ENCODE measurements at places on chromosomes 13 and 19.

DNA sequence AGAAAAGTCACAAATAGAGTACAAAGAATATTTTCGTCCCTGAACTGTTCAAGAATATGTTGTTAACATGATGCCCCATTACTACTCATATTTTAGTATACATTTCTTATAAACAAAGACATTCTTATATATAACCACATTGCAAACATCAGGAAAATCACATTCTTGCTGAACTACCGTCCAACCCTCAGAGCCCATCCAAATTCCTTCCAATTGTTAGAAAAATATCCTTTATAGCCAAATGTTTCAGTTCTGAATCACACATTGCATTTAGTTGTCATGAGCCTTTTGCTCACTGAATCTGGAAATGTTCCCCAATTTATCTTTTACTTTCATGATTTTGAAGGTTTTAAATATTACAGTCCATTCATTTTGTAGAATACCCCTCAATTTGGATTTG is 467.8 kb upstream of the ARGLU1 start:
- DNase-seq: no peak

DNA sequence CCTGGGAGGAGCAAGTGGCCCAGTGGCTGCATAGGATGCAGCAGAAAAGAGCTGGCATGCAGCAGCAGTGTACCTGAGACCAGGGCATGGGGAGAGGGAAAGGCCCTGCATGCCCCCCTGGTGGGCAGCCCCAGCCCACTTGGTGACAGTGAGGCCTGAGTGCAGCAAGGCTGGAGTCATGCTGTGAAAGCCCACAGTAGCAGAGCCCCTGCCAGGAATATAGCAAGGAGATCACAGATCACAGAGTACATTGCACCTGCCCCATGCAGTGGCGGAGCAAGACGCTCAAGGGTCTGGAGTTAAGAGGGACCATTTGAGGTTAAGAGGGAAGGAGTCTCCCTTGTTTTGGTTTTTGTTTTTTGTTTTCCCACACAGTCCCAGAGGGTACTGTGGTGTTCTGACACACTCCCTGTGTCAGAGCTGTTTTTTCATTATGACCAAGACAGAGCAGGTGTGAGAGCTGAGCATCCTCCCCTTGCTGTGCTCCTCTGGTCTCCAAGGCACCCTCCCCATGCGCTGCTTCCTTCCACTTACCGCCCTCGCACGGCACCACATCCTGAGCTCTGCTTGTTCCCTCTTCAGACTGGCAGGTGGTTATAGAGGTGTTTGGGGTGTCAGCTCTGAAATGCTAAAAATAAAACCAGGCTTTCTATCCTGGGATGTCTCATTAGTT is 85.0 kb upstream of the UBL3 start:
- peak; percentile 13 for DNase-seq

DNA sequence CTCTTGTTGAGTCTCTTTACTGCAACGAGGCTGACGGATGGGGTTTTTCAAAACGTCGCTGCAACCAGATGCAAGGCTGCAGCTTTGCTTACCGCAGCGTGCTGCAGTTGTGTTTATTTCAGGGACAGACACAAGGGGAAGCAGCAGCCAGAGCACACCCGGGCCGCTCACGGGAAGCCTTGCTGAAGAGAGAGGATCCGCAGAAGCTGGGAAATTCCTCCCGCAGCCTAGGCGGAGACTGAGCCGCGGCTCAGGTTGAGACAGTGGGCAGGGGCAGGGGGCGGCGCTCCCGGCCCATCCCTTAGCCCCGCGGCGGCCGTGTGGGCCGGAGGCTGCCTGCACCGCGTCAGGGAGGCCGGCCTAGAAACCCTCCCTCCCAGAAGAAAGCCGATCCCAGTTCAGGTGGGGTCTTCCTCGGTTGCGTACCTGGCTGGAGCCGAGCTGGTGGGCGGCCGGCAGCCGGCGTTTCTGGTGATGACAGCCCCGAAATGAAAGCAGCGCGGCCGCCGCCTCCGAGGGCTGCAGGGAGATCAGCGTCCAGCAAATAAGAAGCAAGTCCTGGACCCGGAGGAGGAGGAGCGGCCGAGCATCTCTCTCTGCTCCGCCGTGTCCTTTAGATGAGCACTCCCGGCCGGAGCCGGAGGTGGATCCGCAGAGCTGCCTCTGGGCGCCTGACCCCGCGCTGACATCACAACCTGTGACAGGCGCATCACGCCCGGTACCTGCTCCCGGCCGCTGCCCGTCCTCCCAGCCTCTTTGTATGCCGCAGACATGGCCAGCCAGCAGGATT is at the start of gene FRY:
TSS of gene FRY (plus strand) at position 750 of the 790 bp plus-strand sequence. CDS start at position 772, 22 bp downstream.
- DNase-seq: peak; percentile 55

DNA sequence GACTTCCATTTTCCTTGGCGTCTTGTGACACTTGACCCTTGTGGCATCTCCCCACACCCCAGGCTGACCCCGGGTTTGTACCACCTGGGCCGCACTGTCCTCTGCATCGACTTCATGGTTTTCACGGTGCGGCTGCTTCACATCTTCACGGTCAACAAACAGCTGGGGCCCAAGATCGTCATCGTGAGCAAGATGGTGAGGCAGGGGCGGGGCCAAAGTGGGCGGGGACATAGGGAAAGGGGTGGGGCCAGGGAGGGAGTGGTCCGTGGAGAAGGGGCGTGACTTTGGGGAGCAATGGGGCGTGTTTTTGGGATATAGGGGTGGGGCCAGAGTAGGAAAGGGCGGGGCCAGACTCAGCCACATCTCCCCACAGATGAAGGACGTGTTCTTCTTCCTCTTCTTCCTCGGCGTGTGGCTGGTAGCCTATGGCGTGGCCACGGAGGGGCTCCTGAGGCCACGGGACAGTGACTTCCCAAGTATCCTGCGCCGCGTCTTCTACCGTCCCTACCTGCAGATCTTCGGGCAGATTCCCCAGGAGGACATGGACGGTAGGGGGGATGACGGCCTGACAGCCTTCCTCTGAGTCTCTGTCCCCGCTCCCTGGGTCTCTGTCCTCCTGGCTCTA is 42.8 kb downstream of the TRPM4 start:
- no peak for DNase-seq

Measured in germinal center (tissue), 1 donor.